Right ventricle myocardium inferior (tissue), 1 donor: ENCODE measurements at places on chromosomes 3 and 15.

GRCh38 chr3:56909349-56909748 is 107.6 kb upstream of the ARHGEF3 start:
- no peak for DNase-seq

DNA sequence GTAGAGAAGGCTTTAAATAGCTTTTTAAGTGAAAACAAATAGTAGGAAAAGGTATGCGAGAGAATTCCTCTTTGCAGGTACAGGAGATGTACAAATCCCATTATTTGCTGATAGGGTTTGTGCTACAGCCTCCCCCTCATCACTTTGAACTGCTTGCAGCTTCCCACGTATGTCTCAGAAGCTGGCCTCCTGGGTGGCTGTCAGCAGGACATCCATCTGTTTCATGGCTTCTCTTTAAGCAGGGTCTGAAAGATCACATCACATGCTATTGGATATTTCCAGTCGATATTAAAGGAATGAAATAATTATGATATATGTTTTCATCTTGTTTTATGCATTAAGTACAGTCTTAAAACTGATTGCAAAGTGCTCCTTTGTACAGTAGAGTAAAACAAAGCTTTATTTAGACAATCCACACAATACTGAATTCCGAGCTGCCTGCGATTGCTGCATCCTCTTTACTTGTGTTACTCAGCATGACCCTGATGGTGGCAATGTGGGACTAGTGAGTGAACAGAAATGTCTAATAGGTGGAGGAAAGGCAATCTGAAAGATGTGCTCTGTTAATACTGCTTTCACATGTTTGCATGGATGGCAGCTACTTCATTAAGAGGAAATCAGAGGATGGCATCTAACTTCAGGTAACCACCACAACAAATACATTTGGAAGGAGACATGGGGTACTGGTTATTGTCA is 930.6 kb upstream of the SEMA6D start:
- no peak for DNase-seq

GRCh38 chr3:100125161-100125938 is 11.0 kb upstream of the FILIP1L start:
- no peak for DNase-seq

DNA sequence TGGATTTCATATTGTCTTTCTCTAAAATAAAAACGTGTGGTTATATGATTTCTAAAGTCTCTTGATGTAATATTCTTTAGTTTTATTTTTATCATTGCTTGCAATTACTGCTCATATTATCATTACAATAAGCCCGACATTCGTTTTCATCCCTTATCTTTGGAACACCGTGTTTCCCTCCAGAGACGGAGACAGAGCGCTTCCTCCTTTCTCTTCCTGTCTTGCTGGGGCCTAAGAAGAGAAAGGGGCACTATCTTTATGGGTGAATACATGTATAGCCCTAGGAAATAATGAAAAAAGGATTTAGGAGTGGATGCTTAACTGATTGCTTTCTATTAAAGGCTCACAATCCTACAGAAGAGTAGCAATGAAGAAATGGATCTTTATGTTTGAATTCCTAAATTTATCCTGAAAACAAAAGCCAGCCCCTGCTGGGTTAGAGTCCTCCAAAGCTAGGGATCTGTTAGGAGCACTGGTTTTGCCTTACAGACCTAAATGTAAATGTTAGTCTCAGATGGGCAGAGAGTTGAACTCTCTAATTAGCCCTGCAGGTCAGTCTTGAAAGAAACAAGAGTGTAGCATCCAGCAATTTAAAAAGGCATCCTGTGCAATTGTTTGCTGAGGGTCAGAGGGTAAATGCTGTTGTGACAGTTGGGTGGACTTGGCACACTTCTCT is 145.1 kb downstream of the TP63 start:
- no peak for DNase-seq

DNA sequence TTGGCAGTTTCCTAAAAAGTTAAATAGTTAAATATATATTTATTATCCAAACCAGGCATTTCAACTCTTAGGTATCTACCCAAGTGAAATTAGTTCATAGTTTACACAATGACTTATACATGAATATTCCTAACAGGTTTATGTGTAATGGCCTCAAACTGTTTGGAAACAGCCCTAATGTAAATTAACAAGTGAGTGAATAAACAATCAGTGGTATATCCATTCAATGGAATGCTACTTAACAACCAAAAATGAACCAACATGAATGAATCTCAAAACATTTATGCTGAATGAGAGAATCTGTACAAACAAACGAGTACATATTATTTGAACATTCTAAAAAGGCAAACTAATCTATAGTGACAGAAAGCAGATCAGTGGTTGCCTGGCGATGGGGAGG is 33.5 kb downstream of the PRTG start:
- DNase-seq = no peak

- DNase-seq = no peak
Measured at GRCh38 chr15:35690698-35691116, 144.7 kb upstream of the DPH6 start.

- no peak for DNase-seq
Measured at GRCh38 chr3:52233108-52233591, 5.8 kb downstream of the TWF2 start.

GRCh38 chr15:31270767-31271166 is 55.9 kb upstream of the KLF13 start:
- DNase-seq = no peak

DNA sequence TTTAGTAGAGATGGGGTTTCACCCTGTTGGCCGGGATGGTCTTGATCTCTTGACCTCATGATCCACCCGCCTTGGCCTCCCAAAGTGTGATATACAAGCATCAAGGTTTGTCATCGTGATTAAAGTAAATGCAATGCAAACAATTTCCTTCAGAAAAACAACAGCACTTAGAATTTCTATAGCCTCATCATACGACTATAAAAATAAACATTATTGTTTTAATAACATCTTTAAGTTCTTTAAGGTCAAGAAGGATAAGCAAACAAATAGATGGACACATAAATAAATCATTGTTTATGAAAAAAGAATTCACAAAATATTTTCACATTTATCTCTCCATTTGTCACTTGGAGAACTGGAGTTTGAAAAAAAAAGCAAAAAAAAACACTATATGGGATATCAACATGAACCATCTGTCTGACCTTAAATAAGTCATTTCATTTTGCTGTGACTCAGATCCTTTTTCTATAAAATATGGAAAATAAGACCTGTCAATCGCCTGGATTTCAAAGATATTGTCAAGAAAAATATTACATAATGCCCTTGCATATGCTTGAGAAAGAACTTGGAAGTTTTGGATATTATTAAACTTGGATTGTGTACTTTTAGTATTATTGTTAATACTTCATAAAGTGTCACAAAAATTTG is 642.0 kb upstream of the KCNMB2 start:
- no peak for DNase-seq

DNA sequence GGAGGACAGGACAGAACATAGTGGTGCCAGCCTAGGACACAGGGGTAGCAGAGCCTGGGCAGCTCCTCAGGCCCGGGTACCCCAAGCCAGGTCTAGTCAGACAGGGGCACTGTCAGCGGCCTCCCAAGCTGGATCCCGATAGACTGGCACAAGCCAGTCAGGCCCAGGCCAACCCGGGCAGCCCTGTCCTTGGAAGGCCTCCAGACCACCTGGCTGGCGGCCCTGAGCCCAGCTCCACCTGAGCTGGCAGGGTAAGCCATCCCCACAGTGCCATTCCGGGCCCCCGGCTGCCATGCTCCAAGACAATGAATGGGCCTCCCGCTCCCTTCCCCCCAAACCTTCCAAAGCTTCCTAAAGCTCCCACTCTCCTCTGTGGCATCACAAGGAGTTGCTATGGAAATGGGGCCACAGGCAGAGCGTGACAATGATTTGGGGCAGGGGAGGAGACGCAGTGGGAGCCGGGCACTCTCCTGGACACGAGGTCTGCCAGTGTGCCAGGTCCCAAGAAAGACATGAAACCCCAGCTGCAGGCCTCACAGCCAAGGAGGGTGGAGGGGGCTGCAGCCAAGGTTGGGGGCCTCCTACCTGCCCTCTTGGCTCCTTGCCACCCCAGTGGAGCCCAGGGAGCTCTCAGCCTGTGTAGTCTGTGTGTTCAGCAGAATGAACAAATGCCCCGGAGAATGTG is 165.6 kb upstream of the LINGO1 start:
- DNase-seq = no peak

GRCh38 chr3:8103954-8104353 is 397.7 kb upstream of the LMCD1 start:
- no peak for DNase-seq

DNA sequence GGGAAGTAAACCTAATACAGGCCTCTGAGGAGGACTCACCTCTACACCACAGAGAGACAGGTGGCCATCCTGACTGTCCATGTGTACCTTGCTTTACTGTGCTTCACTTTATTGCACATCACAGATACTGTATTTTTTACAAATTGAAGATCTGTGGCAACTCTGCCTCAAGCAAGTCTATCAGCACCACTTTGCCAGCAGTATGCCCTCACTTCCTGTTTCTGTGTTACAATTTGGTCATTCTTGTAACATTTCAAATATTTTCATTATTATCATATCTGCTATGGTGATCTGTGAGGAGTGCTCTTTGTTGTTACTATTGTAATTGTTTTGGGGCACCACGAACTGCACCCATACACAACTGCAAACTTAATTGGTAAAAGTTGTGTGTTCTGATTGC is 78.0 kb downstream of the BBX start:
- DNase-seq = no peak

DNA sequence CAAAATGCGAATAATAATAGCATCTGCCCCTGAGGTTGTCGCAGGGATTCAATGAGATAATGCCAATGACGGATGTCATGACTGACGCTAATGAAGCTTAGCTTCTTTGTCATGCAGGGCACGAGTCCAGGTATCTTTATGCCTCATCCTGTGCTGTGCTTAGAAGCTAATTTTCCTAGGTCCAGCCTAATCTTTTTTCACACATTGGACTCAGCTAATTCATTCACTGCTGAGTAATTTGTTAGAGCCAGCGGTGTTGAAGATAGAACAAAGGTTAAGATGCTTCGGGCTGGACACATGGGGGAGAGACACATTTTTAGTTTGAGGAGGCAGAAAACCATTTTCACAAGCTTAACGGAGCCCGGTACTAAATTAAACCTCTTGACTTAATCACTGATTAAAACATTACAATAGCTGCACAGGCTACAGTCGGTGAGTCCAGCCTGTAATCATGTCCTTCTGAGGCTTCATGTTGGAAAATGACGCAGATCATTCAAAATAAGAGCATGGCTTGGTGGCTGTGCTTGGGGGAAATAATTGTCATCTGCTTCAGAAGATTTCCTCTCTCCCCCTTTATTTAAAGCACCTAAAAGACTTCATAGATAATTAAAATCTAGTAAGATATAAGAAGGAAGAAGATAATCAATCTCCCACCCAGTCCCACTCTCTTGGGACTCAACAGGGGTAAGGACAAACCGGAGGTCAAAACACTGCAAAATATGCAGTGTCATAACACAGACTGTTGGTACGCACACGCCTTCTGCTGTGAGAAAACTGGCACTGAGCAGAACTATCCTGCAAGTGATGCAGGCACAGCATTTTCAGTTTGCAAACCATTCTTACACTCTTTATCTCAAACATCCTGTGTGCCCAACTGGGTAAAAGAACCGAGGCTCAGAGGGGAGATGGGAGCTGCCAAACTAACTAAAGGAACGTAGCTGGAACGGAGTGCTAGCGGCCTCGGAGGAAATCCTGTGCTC is 3.3 kb upstream of the CCDC174 start:
- no peak for DNase-seq

GRCh38 chr3:138824114-138824506 is 10.6 kb downstream of the PIK3CB start:
- DNase-seq = no peak

DNA sequence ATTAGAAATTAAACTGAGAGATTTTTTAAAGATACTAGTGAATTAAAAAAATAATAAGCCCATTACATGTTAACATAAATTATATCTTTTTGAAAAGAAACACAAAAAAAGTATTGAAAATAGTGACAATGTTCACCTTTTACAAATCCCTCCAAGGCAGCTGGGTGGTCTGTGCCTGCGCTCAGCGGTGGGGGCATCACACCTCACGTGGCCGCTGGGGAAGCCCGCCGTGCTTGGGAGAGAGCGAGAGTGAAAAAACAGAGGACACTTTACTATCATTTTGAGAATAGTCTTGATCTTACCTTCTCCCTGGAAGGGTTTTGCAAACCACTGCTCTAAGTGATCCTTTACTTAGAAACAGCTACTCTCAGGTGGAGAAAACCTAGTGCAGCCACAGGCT is 76.9 kb downstream of the CRTC3 start:
- DNase-seq = no peak

- peak; percentile 82 for DNase-seq
Measured at GRCh38 chr15:42159381-42160015, 3.1 kb upstream of the PLA2G4F start.

GRCh38 chr3:172476347-172476746 is 28.1 kb upstream of the GHSR start:
- DNase-seq = peak; percentile 42

DNA sequence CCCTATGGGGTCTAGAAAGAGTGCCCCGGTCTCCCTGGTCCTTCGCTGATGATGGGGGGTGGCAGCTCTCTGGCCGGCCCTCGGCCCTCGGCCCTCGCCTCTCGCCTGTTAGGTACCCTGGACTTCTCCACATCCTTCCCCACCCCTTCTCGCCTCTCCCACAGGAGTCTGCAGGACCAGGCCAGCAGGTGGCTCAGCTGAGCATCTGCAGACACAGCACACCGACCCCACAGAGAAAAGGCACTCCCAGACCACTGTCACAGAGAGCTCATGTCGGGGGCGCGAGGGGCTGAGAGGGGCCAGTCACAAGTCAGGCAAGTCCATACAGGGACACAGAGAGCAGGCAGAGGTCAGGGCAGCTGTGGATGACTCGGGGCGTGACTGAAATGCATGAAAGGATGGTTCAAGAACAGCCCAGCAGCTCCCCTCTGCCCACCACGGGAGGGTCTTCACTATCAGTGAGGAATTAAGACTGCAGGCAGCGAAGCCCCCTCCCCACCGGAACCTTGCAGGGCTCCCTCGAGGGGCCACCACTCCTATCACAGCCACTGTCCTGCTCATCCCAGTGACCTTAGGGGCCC is 181.7 kb upstream of the NSMCE3 start:
- no peak for DNase-seq

DNA sequence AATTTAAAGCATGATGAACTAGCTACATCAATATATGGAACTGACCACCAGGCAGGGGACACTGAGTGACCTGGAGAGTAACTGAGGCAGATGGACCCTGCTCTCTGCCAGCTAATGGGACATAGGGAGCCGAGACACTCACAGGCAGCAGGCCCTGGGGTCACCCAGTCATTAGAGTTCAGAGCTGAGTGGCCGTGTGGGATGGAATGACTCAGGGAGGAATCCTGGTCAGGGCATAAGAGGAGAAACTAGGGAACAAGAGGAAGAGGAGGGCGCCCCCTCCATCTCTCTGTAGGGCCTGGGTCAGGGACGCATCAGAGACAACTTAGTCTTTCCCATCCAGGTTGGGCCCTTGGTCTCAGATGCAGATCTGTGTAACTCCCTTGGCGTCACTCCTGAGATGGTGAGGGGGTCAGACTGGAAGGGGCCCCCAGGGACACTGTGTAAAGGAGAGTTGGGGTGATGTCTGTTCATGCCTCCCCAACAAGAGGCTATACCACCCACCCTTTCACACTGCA is 39.8 kb downstream of the CCDC12 start:
- DNase-seq = no peak

GRCh38 chr3:10090179-10090578 is 17.9 kb downstream of the FANCD2OS start:
- no peak for DNase-seq
